ENCODE measurements at places on chromosomes 7 and 10.

DNA sequence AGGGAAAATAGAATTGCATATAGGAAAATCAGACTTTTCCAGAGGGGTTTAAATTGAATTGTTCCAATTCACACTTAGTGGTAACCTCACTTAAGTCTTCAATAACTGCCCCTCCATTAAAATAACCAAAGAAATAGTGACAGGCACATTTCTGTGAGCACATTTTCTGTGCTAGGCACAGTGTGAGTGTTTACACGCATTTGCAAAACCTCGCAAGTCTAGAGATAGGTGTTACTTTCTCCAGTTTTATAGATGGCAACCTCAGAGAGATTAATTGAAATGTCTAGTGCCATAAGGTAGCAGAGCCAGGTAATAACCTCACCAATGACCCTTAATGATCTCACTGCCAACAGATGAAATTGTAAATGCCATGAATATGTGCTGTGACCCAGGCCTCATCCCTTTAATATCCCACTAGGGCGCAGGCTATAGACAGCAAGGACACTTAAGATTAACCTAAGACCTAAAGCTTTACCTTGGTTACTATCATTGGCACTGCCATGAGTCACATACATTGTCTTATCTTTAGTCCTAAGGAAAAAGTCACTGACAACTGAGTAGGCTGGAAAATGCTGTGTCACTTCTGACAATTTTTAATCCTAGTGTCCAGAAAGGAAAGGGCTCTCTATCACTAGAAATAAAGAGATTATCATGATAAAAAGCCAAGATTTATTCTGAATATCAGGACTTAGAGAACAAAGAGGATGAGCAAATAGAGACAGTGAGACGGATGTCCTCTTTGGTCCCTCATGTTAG, 187.8 kb downstream of the PPP1R17 start:
- no peak for DNase-seq

- no peak for DNase-seq
Observed at GRCh38 chr10:103713676-103714075, 141.7 kb downstream of the SH3PXD2A start.

DNA sequence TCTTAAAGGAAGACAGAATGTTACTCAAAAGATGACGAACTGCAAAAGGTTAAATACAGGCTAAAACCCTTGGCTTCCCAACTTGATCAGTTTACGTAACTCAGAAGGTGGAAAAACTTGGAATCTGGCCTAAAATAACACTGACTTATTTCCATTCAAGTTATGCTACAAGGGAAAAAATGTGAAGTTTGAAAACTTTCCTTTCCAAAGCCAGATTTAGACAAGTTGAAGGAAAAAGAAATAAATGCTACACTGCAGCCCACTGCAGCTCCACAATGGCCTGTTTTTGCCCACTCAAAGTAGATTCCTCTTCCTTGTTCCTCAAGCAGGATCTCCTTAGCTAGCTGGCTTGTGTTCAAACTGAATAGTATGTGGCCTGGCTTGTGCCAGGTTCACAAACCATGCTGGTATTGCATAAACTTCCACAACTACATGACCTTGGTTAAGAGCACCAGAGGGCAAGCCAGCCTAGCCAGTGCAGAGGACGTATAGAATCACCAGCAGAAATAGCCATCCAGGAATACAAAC, 166.2 kb downstream of the CPEB3 start:
- peak; percentile 35 for DNase-seq

GRCh38 chr7:82051601-82052000, 281.8 kb upstream of the HGF start:
- DNase-seq, result peak; percentile 57

DNA sequence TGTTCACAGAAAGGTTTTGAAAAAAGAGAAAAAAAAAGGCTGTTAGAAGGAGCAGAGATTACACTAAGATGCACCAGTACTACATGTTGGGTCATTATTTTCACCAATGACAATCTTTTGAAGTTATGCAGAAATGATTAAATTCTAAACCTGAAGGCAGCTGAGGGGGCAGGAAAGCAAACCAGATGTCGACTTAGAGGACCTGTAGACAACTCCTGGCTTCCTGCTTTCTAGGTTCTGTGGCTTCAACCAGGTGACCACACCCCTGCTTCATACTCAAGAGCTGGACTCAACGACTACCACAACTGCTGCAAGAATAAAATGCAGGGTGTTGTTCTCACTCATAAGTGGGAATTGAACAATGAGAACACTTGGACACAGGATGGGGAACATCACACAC, 30.0 kb downstream of the MYOF start:
- DNase-seq, result no peak

- DNase-seq, result no peak
Observed at GRCh38 chr7:18552316-18552916, 56.9 kb downstream of the HDAC9 start.

DNA sequence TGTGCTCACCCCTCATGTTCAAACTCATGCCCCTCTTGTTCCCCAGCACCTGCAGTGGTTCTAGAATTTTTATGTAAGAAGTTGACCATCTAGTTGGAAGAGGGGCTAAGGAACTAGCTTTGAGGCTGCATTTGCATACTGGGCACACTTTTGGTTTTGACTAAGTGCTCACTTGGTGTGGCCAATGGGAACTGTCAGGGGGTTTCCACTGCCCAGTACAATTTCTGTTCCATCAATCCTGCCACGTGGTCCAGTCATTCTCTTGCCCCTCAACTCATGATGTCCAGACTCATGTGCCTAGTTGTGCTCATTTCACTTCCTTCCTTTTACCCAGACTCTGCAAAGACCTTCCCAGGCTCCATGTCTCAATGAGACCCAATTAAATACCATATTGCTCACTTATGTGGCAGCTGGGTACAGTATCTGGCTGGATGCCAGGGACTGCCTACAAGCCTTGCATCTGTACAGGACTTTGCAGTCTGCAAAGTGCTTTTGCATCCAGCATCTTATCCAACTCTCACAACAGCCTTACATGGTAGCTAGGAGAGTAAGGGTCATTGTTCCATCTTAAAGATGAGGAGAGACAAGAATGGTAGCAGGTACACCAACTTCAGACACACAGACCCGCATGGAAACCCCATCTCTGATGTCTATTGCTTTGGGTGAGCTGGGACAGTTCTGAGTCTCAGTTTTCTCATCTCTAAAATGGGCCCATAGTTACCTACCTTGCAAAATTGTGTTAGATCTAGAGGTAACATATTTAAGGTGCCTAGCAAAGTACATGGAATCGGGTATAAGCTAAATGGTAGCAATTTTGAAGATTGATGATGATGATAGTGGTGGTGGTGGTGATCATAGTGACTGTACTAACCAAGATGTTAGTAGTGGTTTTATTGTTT, 30.1 kb upstream of the KCNMA1 start:
- no peak for DNase-seq

DNA sequence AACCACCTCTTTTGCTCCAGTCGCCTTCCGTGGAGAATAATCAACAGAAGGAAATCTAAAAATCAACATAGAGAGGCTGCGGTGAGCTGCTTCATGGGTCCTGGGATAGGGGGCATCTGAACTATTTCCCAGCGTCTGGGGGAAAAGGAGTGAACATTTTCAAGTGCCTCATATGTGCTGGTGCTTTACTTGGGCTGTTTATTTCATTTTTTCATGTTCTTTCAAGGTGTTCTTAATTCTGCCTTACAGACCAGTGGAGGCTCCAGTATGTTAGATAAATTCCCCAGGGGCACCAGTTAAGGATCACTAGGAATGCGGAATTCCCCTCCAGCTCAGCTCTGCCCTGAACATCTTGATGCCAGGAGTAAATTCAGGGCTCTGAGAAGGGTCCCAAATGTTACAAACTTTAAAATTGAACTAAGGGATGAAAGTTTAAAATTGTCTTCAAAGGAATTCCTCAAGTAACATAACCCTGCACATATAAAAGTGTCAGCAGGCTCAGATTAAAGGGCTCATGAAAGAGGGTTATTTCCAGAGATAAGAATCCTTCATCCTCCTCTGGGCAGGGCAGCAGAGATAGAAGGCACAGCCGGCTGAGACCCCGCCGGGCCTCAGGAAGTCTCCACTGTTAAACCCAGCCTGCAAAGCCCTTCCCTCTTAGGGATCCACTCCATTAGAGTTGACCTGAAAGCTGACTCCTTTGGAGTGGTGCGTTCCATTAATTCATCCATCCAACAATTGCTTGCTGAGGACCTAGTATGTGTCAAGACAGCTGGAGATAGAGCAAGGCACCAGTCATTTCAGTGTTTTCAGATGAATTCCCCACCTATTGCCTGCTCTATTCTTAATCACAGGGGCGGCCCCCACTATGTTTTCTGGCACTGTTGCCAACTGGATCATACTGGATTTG, 345.8 kb downstream of the KCNMA1 start:
- no peak for DNase-seq

GRCh38 chr10:3919709-3920308, 134.8 kb upstream of the KLF6 start:
- DNase-seq, result no peak

DNA sequence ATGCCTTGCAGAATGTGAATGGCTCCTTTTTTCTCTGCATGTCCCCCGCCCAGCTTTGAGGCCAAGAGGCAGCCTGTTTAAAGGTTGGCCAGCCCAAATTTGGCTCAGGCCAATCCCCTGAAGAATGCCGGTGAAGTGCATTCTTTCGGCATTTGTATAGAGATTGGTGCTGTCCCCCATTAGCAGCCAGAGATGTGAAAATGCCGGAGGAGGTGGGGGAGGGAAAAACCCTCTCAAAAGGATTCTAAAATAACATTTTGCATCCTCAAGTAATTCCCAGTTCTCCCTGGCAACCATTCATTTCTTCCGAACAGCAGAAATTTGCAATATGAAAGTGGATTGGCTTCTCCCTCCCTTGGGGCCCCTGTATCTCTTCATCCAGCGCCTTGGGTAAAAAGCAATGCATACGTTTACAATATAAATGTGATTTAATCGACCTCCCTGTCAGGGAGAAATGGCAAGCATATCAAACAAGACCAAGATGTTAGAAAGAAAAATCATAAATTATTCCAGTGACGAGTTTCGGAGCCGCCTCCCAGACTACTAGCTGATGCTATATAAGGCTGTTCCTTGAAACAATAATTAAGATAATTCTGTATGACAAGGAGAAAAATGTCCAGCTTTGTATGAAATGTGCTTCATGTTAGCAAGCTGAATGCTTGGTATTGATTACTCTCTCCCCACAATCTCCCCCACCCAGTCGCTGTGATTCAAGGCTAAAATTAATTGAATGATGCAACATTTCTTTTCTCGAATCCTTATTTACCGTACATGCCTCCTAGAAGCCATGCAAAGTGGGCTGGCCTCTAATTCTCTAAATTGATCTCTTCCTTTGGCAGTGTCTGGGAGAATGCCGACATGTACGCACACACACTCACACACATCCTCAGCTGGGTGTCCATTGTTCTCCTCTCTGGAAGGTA, 323.7 kb downstream of the RPS24 start:
- DNase-seq, result peak; percentile 83

- DNase-seq, result no peak
Observed at GRCh38 chr10:113442336-113442735, 110.5 kb upstream of the HABP2 start.

GRCh38 chr7:84245835-84246234, 51.2 kb upstream of the SEMA3A start:
- DNase-seq, result no peak

DNA sequence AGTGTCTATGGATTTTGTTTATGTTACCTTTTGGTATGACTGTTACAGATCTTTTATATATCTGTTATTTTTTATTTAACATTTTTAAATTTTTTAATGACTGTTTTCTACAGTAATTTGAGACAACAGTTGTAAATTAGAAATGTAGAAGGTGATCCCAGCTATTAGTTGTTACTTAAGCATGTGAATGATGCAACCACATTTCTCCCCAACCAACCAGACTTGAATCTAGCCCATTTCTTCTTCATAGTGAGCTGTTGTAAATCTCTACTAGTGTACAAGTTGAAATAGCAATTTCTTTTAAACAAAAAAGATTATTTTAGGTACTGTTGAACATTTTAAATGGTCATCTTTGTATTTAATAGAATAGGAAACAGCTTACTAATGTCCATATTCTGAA, 18.0 kb downstream of the TMEM106B start:
- DNase-seq, result peak; percentile 20

DNA sequence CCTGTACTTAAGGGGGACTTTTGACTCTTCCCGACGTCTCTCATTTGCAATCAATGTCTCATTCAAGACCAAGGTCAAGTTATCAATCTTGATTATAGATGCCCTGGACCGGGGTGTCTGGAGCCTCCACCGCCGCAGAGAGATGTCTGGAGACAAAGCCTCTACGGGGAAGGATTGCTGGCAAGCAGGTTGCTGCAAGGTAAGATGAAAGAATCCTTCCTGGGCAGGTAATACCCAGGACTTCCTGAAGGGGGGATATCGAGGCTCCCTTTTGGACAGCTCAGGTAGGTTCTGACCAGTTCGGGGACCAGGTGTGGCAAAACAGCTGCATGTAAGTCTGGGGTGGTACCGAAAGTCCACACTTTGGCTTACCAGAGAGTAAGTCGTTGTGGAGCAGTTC, 12.5 kb upstream of the CUX1 start:
- DNase-seq, result no peak

DNA sequence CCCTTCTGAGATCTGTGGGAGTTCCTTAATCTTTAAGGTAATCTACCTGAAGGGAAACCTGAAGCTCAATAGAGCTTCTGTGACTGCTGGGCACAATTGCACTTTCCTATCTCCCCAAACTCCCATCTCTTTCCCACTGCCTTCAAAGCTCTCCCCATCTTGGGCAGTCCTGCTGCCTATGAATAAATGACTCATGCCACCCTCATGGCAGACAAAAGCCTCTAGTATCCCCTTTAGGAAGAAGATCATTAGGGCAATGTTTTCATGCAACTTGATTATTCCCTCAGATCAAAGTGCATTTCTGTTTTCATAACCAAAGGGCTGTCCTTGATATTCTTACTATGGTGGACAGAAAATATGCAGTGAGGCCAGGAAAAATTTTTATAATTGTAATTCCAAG, 704.9 kb upstream of the LRRN3 start:
- no peak for DNase-seq

GRCh38 chr7:78296644-78297371, 498.2 kb downstream of the PHTF2 start:
- DNase-seq, result no peak

DNA sequence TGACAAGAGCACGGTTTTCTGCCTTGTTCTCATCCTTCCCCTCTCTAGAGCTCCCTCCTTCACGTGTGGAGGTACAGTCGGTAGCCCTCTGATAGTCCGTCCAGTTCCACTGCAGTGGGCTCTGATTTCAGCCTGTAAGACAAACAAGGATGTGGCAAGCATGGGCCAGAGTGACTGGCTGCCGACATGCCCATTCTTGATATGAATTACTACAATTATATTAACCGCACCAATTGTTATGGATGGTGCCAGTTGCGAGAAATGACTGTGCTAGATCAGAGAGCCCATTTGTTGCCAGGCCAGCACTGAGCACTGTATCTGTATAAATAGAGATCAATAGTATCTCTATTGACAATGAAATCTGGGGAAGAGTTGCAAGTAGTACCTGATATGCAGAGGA, 146.6 kb downstream of the CHN2 start:
- no peak for DNase-seq
